Activated CD4-positive, alpha-beta T cell treated with anti-CD3 and anti-CD28 coated beads, Interleukin-2, amount 10 ng/mL, durations not matched to agents 7 days and 5 days (primary cell): ENCODE measurements at places on chromosomes 16 and 17. TPM values are rescaled to one million over a fixed set of nuclear protein-coding genes. Genes with fewer than 3 reads are reported as not detected.

RHOT1 gene
- total RNA-seq: 33.6 TPM

DNA sequence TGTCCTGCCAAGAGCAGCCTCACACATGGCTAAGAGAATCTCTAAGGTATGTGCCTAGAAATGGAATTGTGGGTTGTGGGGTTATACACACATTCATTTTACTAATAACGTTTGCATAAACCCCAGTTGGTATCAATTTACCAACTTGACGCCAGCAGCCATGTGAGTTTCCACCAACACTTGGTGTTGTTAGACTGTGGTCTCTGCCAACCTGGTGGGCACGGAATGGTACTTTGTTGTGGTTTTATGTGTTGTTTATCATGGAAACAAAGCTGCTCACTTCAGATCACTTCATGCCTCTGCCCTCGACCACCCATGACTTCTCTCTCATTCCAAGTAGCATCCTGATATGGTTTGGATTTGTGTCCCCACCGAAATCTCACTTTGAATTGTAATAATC, 152.0 kb upstream of the CDC42EP4 start:
- no peaks in the 10 kb centered on the region for H3K36me3 ChIP-seq
- no peak overlapping the region for H3K27ac ChIP-seq
- DNase-seq: no peak
- H3K27me3 ChIP-seq: no peaks in the 10 kb centered on the region
- no peak overlapping the region for H3K4me3 ChIP-seq

DNA sequence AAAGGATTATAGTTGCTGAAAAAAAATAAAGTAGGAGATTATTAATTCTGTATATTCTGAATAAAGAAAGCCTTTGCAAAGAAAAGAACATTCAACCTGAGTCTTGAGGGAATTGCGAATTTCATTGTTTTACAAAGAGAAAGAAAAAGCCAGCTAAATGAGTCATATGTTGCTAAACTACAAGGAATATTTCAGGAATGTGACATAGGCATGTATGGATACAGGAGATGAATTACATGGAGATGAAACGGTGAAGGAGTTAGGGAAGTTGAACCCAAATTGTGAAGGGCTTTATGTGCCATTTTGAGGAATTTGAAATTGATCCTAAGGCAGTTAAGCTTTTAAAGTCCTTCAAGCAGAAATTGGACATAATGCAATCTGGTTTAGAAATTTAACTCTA, 177.3 kb upstream of the RBL2 start:
- peaks cover 41% of the 10 kb centered on the region for H3K36me3 ChIP-seq
- DNase-seq: no peak
- no peaks in the 10 kb centered on the region for H3K4me1 ChIP-seq
- H3K4me3 ChIP-seq: no peak overlapping the region

DNA sequence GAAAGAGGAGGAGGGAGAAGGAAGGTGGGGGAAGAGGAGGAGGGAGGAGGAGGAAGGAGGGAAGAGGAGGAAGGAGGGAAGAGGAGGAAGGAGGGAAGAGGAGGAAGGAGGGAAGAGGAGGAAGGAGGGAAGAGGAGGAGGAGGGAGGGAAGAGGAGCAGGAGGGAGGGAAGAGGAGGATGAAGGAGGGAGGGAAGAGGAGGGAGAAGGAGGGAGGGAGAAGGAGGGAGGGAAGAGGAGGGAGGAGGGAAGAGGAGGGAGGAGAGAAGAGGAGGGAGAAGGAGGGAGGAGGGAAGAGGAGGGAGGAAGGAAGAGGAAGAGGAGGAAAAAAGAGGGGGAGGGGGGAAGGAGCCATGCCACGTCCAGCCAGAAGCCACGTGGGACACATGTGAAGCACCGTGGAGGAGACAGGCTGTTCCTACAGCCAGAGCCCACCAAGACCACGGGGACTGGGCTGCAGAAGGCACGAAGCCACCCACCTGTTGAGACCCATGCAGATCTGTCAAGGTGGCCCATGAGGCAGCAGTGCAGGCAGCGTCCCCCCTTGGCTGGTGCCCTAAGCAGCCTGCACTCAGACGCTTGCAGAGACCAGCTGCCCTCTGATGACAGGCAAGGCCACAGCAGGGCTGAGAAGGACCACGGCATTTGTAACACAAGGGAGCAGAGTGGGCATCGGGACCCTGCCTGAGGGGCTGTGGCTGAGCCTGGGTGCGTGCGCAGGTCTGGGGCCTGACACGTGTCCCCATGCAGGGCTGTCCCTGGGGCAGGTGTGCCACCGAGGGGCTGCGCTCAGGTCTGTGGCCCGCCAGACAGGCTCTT, 10.3 kb downstream of the NDUFAF8 start:
- no peak overlapping the region for H3K27ac ChIP-seq
- peaks cover 9% of the 10 kb centered on the region for H3K4me1 ChIP-seq
- H3K27me3 ChIP-seq: no peaks in the 10 kb centered on the region
- H3K36me3 ChIP-seq: peaks cover 8% of the 10 kb centered on the region

- peak overlapping the region; percentile 55 for H3K4me3 ChIP-seq
- DNase-seq: peak; percentile 72
- peak overlapping the region; percentile 94 for H3K27ac ChIP-seq
- peaks cover 44% of the 10 kb centered on the region for H3K36me3 ChIP-seq
- H3K27me3 ChIP-seq: no peaks in the 10 kb centered on the region
These were observed 127.7 kb downstream of the XYLT1 start for GRCh38 chr16:17343028-17343427.

SPATA22 gene
- total RNA-seq: 0.89 TPM

PRR15L gene
- total RNA-seq: not detected

- DNase-seq: no peak
- H3K36me3 ChIP-seq: no peaks in the 10 kb centered on the region
- no peaks in the 10 kb centered on the region for H3K4me1 ChIP-seq
- no peak overlapping the region for H3K27ac ChIP-seq
- H3K27me3 ChIP-seq: no peaks in the 10 kb centered on the region
These were observed 1034.8 kb upstream of the RBFOX1 start for GRCh38 chr16:6297666-6298410.

GRCh38 chr17:38507921-38508569, 79.8 kb downstream of the ARHGAP23 start:
- peaks cover 37% of the 10 kb centered on the region for H3K27me3 ChIP-seq
- H3K4me1 ChIP-seq: peaks cover 8% of the 10 kb centered on the region
- no peak for DNase-seq
- H3K4me3 ChIP-seq: no peak overlapping the region
- H3K27ac ChIP-seq: no peak overlapping the region

CCL5 gene
- 81.3 TPM for total RNA-seq
